Left lobe of liver (tissue), 2 donors: ENCODE measurements at places on chromosomes 5 and 9.

DNA sequence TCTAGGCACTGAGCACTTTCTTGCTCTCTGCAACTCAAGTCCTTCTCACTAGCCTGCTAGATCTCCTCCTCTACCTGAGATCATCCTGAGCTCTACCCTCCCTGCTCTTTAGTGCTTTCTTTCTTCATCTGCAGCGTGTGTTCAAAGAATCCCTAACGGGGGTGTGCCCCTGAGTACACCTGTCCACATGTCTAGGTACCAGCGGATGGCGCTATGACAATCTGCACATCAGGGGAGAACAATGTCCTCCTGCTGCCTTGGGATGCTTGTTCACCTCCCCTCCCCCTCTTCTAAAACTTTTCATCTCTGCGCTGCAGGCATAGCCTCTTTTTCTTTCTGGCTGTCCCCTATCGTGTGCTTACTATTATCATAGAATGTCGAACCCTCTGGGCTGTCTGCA, 42.7 kb downstream of the PTPN3 start:
- no peak for DNase-seq

DNA sequence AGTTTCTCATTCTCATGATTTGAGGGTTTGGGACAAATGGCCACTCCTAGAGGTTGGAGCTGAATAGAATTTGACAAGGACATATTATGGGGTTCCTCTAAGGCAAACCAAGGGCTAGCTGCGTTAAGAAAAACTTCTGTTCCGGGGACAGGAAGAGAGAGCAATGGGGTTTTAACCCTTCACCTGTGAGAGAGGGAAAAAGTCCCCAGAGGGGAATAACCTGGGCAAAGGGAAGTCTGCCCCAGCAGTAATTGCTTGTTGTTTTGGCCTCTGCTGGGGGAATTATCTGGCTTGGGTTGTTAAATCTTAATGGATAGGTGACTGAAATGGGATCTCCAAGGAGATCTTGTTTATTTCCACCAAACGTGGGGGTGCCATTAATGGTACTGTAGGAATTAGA, 110.1 kb upstream of the MOCS2 start:
- no peak for DNase-seq

DNA sequence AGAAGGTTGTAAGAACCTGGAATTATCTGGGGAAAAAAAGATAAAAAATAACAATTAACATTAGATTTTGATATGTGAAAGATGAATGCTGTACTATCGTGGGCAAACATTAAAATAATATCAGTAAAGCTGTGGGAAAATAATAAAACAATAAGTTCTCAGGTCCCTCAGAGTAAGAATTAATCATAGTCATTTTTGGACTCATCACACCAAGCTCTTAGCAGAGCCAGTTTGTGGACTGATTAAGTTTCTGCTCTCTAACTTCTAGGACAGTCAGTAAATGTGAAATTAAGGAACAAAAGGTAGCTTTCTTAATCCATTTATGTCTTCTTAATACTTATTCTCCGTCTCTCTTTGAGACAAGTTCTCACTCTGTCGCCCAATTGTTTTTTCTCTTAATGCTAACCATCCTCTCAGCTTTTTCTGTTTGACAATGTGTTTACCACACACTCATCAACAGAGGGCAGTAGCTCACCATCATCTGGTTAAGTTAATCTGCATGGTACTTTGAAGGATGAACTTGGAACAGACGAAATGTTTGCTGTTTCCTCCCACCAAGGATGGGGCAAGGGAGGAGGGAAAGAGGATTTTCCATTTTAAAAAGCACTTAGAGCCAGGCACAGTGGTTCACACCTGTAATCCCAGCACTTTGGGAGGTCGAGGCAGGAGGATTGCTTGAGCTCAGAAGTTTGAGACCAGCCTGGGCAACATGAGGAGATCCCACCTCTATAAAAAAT, 5.3 kb upstream of the ACO1 start:
- no peak for DNase-seq

GRCh38 chr5:31084871-31085270, 108.6 kb upstream of the CDH6 start:
- no peak for DNase-seq

GRCh38 chr5:136192015-136192525, 892 bp downstream of the SMIM32 start:
- no peak for DNase-seq
